ENCODE measurements at places on chromosomes 4 and X. TPM values are rescaled to one million over a fixed set of nuclear protein-coding genes. Genes with fewer than 3 reads are reported as not detected.

Gene RGN
- not detected for total RNA-seq

DNA sequence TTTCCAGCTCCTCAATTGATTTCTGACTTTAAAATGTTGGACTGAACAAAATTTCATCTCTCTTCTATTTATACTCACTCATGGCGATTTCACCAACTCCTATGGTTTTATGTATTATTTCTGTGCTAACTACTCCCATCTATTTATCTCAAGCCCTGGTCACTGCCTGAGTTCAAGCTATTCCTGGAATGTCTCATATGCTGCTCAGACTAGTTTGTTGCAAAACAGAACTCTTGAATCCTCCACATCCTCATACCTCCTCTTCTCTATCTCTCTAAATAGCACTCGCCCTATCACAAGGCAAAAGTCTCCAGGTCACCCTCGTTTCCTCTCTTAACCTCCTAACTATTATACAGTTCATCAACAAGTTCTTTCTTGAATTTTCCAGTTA, 19.0 kb upstream of the DDX60 start:
- no peak overlapping the region for H3K4me3 ChIP-seq
- H3K36me3 ChIP-seq = no peaks in the 10 kb centered on the region
- no peaks in the 10 kb centered on the region for H3K27me3 ChIP-seq
- no peak overlapping the region for H3K27ac ChIP-seq
- no peak for DNase-seq
- no peaks in the 10 kb centered on the region for H3K4me1 ChIP-seq

DNA sequence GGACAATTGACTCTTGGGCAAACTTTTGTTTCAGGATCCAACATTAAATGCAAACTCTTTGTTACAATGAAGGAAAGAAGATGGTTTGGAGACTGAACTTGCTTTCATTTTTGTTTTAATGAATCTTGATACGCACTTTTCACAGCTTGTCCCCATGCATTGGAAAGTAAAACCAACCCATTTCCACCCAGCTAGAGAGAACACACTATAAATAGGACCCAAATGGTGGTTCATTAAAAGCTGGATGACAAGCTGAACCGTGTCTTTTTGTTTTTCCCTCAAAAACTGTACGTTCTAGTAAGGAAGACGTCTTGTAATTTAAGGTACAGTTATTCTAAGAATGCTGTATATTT, 95.3 kb upstream of the EGFL6 start:
- no peak for DNase-seq
- no peaks in the 10 kb centered on the region for H3K4me1 ChIP-seq
- no peaks in the 10 kb centered on the region for H3K36me3 ChIP-seq
- no peak overlapping the region for H3K4me3 ChIP-seq
- H3K27me3 ChIP-seq = no peaks in the 10 kb centered on the region

DNA sequence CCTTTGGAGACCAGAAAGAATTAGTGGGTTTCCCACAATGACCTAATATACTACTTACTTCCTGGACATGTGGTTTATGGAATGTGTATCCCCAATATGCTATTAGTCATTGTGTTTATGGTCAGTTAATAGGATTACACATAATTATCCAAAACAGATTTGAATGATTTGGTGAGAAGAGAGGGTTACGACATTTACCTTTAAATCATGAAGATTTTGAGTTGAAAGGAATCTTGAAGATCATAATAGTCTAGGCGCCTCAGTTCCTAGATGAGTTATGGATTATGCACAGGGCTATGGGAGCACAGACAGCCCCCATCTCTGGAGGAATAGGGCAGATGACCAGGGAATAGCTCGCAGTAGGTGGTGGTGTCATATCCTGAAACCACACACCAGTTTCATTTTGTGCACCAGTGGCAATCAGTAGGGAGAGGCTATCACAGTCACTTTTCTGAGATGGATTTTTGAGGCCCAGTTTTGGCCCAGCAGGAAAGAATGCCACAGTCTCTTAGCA, 61.3 kb downstream of the SEPTIN11 start:
- no peaks in the 10 kb centered on the region for H3K27me3 ChIP-seq
- H3K27ac ChIP-seq = no peak overlapping the region
- H3K36me3 ChIP-seq = no peaks in the 10 kb centered on the region
- peaks cover 30% of the 10 kb centered on the region for H3K4me1 ChIP-seq

DNA sequence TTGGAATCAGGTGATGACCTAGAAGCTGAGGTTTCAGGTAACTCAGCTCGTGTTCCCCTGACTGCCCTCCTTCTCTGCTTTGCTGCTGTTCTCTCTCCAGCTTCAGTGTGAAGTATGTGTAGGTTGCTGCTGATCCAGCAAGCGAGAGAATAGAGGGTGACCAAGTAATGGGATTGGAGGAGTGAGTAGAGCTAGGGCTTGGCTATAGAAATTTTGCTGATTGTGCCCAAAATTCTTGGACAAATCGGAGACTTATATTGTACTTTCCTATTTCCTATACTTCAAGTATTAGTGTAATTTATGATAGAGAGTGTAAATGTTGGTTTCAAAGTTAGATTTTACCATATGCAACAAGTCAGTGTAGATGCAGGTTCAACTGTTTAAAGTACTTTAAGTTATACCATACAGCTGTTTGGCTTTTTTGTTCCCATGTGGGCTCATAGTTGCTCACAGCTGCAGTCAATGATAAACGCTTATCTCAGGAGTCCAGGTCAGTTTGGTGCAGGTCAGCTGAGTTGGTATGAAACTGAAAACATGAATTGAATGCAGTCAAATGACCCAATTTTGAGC, 48.0 kb downstream of the RAPGEF2 start:
- peak overlapping the region; percentile 38 for H3K27ac ChIP-seq
- H3K4me3 ChIP-seq = no peak overlapping the region
- no peaks in the 10 kb centered on the region for H3K4me1 ChIP-seq
- H3K27me3 ChIP-seq = no peaks in the 10 kb centered on the region
- no peak for DNase-seq

GRCh38 chr4:105972946-105973621, 77.8 kb downstream of the NPNT start:
- H3K4me3 ChIP-seq = no peak overlapping the region
- H3K27me3 ChIP-seq = no peaks in the 10 kb centered on the region
- no peaks in the 10 kb centered on the region for H3K36me3 ChIP-seq
- no peaks in the 10 kb centered on the region for H3K4me1 ChIP-seq
- DNase-seq = no peak

GRCh38 chrX:52217494-52218160, 32.9 kb downstream of the MAGED4 start:
- no peak overlapping the region for H3K4me3 ChIP-seq
- no peak overlapping the region for H3K27ac ChIP-seq
- DNase-seq = no peak
- no peaks in the 10 kb centered on the region for H3K27me3 ChIP-seq
- H3K36me3 ChIP-seq = no peaks in the 10 kb centered on the region

DNA sequence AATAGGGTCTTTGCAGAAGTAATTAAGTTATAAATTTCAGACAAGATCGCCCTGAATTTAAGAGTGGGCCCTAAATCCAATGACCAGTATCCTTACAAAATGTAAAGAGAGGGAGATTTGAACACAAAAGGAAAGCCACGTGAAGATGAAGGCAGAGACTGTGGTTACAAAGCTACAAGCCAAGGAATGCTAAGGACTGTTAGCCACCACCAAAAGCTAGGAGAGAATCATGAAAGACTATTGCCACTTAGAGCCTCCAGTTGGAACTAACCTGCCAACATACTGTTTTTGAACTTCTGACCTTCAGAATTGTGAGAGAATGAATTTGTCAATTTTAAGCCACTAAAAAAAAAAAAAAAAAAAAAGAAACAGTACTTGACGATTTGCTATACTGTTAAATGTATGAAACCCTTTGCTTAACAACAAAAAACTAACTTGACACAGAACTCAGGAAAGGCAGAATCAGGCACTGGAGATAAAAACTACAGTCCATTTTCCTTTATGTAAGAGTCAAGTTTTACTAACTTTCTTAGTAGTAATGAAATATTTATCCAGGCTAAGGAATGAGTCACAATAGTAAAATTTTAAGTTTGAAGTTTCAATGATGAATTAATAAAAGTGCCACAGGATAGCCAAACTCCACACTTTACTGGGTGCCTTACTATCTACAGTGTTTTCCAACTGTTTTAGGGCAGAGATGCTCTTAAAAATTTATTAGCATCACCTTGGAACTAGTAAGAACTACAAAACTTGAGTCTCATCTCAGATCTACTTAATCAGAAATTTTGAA, 25.1 kb downstream of the DHX15 start:
- H3K27ac ChIP-seq = no peak overlapping the region
- peaks cover 5% of the 10 kb centered on the region for H3K36me3 ChIP-seq
- H3K4me3 ChIP-seq = no peak overlapping the region
- no peaks in the 10 kb centered on the region for H3K27me3 ChIP-seq
- no peak for DNase-seq
- H3K4me1 ChIP-seq = peaks cover 45% of the 10 kb centered on the region

Gene MAGEA2B
- total RNA-seq = not detected

DNA sequence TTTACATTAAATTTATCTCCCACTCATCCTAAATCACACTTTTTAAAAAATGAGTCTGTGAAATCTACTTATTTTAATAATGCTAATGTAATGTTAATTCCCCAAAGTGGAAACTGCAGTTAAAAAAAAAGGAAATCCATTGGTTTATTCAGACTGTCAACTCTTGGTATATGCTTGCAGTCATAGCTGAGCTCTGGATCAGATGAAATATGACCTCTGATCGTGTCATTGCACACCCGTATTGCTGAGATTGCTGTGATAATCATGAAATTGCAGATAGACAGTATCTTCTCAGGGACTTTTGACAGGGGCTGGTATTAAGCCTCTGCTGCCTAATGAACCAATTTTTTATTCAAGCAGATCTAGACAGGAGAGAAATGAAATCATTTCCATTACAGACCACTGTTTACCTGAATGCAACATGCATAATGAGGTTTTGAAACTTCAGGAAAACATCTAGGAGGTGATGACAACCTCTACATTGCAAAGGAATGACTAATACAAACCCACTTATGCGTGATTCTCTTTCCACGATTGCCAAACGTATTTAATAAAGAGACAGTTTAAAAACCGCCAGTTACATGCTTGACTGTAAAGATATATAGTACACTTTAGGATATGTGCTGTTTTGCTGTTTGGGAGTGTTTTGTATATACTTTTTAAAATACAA, 138.3 kb upstream of the PUDP start:
- H3K27me3 ChIP-seq = no peaks in the 10 kb centered on the region
- no peak overlapping the region for H3K4me3 ChIP-seq
- H3K36me3 ChIP-seq = no peaks in the 10 kb centered on the region
- no peak overlapping the region for H3K27ac ChIP-seq
- no peaks in the 10 kb centered on the region for H3K4me1 ChIP-seq
- no peak for DNase-seq

GRCh38 chr4:184200296-184200695, 17.4 kb downstream of the ENPP6 start:
- H3K27me3 ChIP-seq = no peaks in the 10 kb centered on the region
- no peaks in the 10 kb centered on the region for H3K36me3 ChIP-seq
- no peak overlapping the region for H3K27ac ChIP-seq
- DNase-seq = no peak
- H3K4me1 ChIP-seq = no peaks in the 10 kb centered on the region

Gene ESX1
- total RNA-seq = not detected

GRCh38 chr4:22803512-22803911, 110.8 kb downstream of the GBA3 start:
- H3K4me1 ChIP-seq = no peaks in the 10 kb centered on the region
- H3K27ac ChIP-seq = no peak overlapping the region
- no peaks in the 10 kb centered on the region for H3K36me3 ChIP-seq
- no peak overlapping the region for H3K4me3 ChIP-seq
- DNase-seq = no peak
- H3K27me3 ChIP-seq = no peaks in the 10 kb centered on the region

Gene OPRPN
- not detected for total RNA-seq

DNA sequence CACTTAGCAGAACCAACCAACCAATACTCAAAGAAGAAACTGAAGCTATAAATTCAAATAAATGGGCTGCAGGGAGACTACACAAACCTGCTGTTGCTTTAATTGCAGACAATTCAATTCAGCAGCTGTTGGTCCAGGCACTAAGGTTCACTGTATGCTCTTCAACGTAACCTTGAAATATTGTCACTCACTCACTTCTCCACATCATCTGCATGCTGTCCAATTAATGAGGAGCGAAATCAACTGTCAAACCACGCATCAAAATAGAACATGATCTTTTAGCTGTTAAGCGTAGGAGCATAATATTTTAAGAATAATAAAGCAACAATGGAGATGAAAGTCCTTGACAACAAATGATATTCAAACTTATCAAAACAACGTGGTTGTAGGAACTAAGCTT, 17.0 kb downstream of the ENOX2 start:
- no peak overlapping the region for H3K27ac ChIP-seq
- no peaks in the 10 kb centered on the region for H3K4me1 ChIP-seq
- DNase-seq = no peak

DNA sequence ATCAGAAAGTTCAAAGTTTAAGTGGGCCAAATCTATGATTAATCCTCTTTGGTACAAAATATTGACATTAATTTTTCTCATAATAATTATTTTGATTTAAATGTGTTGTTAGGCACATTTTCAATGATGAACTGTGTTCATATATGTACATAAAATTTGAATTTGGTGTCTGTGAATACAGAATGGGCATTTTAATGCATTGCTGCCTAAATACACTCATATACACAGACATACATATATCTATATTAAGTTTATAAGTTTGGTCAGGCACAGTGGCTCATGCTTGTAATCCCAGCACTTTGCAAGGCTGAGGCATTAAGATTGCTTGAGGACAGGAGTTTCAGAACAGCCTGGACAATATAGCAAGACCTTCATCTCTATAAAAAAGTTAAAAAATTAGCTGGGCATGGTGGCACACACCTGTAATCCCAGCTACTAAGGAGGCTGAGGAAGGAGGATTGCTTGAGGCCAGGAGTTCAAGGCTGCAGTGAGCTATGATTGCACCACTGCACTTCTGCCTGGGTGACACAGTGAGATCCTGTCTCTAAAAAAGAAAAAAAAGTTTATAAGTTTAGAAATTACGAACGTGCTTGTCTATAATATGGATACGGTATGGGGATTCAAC, 12.3 kb upstream of the BMP2K start:
- no peaks in the 10 kb centered on the region for H3K27me3 ChIP-seq
- no peaks in the 10 kb centered on the region for H3K36me3 ChIP-seq
- DNase-seq = no peak
- no peak overlapping the region for H3K4me3 ChIP-seq

Gene ATP2B3
- not detected for total RNA-seq

- H3K27me3 ChIP-seq = no peaks in the 10 kb centered on the region
- H3K4me3 ChIP-seq = no peak overlapping the region
- H3K4me1 ChIP-seq = no peaks in the 10 kb centered on the region
- H3K27ac ChIP-seq = no peak overlapping the region
These were observed 4.5 kb upstream of the TREX2 start for GRCh38 chrX:153450114-153450948.

GRCh38 chr4:6916069-6916586, 6.5 kb downstream of the TBC1D14 start:
- no peak overlapping the region for H3K4me3 ChIP-seq
- no peaks in the 10 kb centered on the region for H3K36me3 ChIP-seq
- DNase-seq = peak; percentile 41
- H3K27ac ChIP-seq = peak overlapping the region; percentile 91

- H3K4me3 ChIP-seq = peak overlapping the region; percentile 63
- H3K27ac ChIP-seq = peak overlapping the region; percentile 96
- H3K4me1 ChIP-seq = peaks cover 28% of the 10 kb centered on the region
These were observed 1.0 kb upstream of the ARHGAP4 start for GRCh38 chrX:153926858-153927671.

GRCh38 chrX:118627084-118627758, 100.2 kb upstream of the IL13RA1 start:
- no peaks in the 10 kb centered on the region for H3K27me3 ChIP-seq
- H3K27ac ChIP-seq = no peak overlapping the region
- H3K4me3 ChIP-seq = no peak overlapping the region
- DNase-seq = no peak
- H3K36me3 ChIP-seq = no peaks in the 10 kb centered on the region
